Right cardiac atrium (tissue), 5 donors: ENCODE measurements at places on chromosomes 5 and 9.

DNA sequence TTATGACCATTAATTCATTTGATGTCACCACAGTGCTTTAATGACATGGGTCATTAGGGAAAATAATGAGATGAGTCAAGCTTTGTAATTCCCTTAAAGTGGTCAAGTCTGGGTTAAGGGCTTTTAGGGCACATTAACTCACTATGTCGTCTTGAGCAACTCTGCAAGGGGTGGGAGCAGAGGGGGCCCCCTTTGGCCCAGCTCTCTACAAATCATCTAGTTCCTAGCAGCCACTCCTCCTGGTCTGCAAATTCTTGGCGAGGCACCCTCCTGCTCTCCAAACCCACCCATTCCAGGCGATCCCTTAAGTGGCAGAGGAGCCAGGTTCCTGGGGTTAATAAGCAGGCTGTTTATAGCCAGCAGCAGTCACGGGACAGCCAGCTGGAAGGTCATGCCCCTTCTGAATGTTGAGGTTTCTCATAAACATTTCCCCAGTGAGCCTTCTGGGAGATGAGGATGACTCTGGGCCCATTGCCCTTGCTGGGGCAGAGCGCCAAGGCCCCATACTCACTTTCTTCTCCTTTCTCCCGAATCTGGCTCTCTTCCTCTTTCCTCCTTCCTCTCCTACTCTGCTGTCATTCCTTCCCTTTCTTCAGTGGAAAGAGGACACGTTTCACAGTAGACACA is 14.3 kb upstream of the GPX3 start:
- DNase-seq, result peak; percentile 92

GRCh38 chr9:91275655-91276054 is 86.1 kb downstream of the AUH start:
- no peak for DNase-seq

- no peak for DNase-seq
Measured at GRCh38 chr9:4866239-4866969, 73.7 kb downstream of the RCL1 start.

GRCh38 chr5:139394123-139394653 is 716 bp downstream of the PROB1 start:
- DNase-seq, result peak; percentile 81

GRCh38 chr5:146706321-146706972 is 172.1 kb downstream of the PPP2R2B start:
- DNase-seq, result peak; percentile 44

- DNase-seq, result no peak
Measured at GRCh38 chr5:34585601-34586104, 70.5 kb upstream of the RAI14 start.

DNA sequence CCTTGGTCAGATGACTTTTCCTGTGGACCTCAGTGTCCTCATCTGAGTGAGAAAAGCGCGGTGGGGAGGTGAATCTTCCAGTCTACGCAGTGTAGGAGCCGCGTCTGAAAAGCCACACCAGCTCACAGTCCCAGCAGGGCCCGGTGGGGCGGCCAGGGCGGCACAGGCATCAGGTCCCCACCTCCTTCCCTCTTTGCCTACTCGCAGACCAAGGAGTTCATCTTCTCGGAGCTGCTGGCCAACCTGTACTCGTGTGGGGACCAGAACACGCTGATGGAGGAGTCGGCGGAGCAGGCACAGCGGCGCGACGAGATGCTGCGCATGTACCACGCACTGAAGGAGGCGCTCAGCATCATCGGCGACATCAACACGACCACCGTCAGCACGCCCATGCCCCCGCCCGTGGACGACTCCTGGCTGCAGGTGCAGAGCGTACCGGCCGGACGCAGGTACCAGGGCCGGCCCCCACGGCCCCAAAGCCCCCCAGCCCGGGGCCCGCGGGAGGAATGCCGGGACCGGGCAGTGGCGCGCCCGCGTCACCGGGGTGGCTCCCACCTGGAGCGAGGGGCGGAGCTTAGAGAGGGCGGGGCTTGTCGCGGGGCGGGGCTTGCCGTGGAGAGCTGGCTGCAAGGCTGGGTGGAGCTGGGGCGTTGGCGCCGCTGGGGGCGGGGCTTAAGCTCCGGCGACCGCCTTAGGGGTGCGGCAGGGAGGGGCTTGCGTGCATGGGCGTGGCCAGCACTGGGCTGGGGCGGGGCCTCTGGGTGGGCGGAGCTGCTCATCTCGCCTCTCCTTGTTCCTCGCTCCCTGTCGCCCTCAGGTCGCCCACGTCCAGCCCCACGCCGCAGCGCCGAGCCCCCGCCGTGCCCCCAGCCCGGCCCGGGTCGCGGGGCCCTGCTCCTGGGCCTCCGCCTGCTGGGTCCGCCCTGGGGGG is 25.6 kb downstream of the GOLGA2 start:
- peak; percentile 84 for DNase-seq

DNA sequence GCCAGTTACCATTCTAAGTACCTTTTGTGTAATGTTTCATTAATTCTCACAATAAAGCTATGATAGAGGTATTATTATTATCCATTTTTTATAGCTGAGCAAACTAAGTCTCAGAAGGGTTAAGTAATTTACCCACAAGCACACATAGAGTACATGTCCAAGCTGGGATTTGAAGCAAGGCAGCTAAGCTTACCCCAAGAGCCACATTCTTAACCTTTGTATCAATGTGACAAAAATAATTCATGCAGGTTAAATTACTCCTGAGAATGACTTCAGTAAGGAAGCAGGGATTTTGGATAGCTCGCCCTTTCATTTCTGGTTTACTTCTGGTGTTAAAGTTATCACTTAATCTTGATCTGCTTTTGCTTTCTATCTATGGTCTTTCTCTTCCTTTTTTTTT is 141.9 kb downstream of the ACTBL2 start:
- no peak for DNase-seq

GRCh38 chr5:111548992-111549649 is 36.8 kb upstream of the STARD4 start:
- no peak for DNase-seq

GRCh38 chr5:96919754-96920197 is 16.1 kb upstream of the LNPEP start:
- DNase-seq, result no peak

DNA sequence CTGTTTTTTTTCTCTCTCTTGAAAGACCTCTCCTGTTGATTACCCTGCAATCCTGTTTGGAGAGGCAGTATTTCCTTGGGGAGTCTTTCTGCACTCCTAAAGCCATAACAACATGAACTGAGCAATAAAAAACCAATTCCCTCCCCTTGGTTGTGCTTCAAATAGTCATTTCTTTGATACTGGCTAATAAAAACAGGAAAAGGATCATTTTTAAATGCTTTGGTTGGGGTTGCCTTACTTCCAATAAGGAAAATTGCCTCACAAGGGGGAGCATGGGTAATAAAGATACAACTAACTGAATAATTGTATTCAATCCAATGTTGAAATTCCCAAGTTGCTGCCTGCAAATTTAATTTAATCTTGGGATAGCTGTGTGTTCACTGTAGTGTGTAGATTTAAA is 13.9 kb downstream of the FBXL7 start:
- no peak for DNase-seq
